ENCODE measurements at places on chromosomes 6 and 20. TPM values are rescaled to one million over a fixed set of nuclear protein-coding genes. Genes with fewer than 3 reads are reported as not detected.
A peak's percentile ranks its signal among the peaks of the same experiment; 100 is the strongest.

- no peak for DNase-seq
Observed at GRCh38 chr6:85394199-85394598, 55.7 kb upstream of the NT5E start.

DNA sequence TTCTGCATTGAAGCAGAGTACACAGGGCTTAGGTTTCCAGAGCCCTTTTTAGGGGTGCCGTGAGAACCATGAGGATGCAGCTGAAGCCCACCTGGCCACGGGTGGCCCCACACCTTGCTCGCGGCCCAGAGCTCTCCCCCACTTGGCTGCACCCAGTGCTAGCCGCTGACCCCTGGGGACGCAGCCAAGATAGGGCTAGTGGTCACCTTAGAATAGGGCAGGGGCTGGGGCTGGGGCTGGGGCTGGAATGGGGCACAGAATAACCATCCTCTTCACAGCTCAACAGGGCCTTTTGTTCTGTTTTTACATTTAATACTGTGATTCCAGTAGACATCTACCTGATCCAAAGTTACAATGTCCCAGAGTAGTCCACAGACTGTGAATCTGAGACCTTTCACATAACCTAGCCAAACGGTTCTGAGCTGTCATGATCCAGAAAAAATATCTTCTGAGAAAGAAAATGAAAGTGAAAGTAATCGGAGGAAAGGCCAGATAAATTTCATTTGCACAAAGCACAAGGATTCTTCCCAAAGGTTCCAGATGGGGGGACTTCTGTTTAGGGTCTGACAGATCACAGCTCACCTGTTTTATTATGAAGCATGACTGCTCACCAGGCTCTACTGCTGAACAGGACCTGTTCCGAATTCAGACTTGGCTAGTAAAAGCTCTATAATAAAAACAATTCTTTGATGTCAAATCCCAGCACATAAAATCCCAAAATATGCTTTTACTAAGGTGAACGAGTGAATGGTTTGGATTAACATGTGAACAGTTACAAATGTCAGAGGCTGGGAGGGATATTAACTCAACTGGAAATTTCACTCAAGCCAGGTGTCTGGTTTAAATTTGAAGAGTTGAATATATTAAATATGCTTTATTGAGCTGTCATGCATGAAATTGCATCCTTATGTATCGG is 401.9 kb downstream of the THBS2 start:
- no peak for DNase-seq

- peak; percentile 42 for DNase-seq
Observed at GRCh38 chr6:71012866-71013469, 56.1 kb upstream of the B3GAT2 start.

Gene CTCFL
- 0.34 TPM for total RNA-seq

DNA sequence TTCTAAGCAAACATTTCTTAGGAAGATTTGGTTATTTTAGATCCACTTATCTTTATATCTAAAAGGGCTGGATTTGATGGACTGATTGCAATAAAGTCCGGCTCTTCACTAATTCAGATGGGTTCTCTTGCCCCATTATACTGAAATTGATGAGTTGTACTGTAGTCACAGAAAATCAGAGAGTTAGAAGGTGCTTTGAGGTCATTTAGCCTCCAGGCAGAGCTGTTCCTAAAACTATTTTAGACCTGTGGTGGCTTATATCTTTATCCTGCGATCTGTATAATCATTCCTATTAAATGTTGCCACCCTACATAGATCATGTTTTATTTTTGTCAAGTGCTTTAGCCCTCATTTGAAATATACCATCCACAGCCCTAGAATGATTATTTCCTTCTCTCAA is 61.3 kb upstream of the ATXN1 start:
- no peak for DNase-seq

DNA sequence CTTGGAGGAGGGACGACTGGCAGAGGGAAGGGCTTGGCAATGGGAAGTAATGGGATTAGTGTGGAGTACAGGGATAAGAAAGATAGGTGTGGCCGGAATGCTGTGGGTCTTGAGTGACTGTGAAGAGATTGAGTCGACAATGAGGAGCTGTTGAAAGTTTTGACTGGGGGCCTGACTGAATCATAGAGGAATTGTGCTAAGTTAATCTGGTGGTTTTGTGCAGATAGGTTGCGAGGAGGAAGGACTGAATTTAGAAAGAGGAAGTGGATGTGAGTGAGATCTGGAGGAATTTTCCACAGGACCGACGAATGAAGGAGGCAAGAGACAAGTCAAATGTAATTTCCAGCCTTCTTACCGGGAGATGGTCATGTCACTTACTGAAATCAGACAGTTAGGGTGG is 143.9 kb upstream of the RALGAPA2 start:
- no peak for DNase-seq

Gene FLRT3
- 1.5 TPM for total RNA-seq

GRCh38 chr6:89398762-89399525 is 13.1 kb downstream of the RRAGD start:
- DNase-seq = no peak

GRCh38 chr20:33320006-33320405 is 37.0 kb downstream of the BPIFB1 start:
- no peak for DNase-seq

DNA sequence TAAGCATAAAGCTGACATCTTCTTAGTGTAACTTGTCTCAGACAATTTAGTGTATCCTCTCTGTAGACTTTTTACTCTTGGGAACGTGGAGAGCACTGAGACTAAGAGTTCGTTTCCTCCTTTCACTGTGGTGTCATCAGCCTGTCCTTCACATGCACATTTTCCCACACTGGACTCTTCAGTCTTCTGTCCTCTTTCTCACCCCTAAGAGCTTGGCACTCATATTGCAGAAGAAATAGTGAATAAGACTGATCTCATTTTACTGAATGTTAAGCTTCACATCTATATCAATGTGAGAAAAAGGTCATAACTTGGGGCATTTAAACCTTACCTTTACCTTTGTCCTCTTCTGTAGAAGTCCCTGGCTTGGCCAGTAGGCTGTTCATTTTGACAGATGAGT is 25.6 kb downstream of the FUCA2 start:
- DNase-seq = no peak

DNA sequence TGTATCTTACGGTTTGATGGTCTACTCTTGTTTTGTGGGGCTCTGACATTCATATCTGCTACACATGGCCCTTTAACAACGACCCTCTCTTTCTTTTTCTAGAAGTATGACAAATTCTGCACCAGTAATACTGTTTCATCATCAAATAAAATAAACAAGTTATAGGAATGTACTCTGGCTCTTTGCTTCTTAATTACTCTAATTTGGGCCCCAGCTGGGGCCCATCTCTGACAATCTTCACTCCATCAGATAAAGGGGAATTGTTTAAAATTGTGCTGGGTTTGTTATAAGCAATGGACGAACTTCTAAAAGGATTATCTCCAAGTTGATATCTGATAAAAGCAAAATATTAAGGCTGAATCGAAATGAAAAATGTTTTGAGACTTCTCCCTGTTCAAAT is 343.6 kb upstream of the JAG1 start:
- no peak for DNase-seq

DNA sequence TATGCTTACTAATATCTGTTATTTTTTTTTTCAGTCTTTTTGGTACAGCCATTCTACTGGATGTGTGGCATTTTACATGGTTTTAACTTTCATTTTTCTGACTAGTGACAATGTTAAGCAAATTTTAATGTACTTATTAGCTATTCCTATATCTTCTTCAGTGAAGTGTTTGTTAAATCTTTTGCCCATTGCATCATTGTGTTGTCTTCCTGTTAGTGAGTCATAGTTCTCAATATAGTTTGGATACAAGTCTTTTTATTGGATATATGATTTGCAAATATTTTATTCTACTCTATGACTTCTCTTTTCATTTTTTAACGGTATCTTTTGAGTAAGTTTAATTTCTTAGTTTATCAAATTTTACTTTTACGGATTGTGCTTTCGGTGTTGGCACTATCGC is 519.4 kb downstream of the CDKAL1 start:
- DNase-seq = no peak

Measured in HCT116 (cell line).